ENCODE measurements at places on chromosomes 12 and 14.

DNA sequence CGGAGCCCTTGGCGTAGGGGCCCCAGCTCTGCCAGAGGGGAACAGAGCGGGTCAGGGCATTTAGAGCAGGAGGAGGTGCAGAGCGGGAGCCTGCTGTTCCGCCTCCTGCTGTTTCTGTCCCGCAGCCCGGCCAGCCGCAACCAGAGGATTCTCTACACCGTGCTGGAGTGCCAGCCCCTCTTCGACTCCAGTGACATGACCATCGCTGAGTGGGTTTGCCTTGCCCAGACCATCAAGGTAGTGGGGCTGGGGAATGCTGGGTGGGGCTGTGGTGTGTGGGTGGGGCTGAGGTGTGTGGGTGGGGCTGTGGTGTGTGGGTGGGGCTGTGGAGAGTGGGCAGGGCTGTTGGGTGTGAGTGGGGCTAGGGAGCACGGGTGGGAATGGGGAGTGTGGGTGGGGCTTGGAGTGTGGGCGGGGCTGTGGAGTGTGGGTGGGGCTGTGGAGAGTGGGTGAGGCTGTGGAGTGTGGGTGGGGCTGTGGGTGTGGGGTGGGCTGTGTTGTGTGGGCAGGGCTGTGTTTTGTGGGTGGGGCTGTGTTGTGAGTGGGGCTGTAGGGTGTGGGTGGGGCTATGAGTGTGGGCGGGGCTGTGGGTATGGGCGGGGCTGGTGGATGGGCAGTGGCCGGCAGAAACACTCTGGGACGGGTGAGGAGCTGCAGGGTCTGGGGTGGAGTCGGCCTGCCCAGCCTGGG lies 8.0 kb downstream of the ASPG start:
- no peak for DNase-seq

- DNase-seq, result peak; percentile 14
Measured at GRCh38 chr14:31942166-31942841, 134.8 kb upstream of the ARHGAP5 start.

DNA sequence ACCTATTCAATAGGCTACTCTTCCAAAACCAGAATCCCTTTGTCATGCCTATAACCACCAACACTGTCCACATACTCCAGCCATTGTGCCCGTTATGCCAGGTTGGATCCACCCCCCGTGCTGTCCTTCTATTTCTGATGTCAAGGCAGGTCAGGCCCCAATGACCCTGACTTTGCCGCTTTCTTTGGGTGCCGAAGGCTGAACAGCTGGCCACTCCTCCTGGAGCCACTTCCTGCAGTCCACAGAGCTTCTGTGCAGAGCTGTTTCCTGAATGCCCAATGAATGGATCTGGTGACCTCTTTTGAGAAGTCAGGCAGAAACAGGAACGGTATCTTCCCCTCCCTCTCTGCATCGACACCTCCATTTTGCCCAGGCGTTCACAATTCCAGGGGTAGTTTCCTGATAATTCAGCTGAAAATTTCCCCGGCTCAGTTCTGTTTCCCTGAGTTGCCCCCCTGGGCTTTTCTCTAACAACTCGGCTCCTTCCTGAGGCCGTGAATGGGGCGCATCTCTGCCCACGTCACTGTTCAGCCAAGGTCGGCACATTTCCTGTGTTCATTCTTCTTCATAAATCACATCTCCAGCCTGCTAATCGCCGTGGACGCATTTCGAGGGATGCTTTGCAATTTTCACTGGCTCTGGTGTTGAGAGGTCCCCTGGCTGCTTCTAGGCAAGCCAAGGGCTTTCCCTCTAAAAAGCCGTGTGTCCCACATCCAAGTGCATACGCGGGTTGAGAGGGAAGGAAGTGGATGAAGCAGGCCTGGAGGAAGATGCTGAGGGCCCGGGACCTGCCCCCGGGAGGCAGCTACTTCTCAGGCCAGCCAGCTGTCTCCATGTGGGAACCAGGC lies 86.5 kb downstream of the PAPOLA start:
- DNase-seq, result no peak

DNA sequence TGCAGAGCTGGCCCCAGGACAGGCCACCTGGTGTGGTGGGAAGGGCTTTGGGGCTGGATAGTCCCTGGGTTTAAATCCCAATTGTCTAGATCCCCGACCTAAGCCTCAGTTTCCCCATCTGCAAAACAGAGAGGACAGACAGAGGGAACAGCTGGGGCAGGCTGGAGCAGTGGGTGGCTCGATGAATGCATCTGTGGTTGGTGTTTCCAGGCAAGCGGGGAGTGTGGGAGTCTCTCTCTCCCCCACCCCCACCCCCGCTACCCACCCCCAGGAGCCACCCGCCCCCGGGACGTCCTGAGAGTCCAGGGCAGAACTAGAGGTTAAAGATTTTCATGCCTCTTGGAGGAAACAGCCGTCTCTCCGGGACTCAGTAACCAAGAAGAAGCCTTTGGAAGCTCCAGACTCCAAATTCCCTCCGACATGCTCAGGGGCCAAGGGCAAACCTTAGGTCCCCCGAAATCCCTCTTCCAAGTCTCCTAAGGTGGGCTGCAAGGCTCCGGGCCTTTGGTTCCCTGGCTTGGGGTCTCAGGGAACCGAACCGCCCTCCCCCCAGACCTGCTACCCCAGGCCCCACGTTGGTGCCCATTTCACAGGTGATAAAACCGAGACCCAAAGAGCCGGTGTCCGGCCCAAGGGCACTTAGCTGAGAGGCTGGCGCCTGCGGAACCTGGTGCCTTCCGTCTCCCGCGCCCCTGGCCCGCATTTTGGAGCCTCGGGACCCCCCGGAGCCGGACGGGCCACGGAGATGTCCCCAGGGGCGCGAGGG lies 474 bp downstream of the TRPV4 start:
- DNase-seq, result no peak

DNA sequence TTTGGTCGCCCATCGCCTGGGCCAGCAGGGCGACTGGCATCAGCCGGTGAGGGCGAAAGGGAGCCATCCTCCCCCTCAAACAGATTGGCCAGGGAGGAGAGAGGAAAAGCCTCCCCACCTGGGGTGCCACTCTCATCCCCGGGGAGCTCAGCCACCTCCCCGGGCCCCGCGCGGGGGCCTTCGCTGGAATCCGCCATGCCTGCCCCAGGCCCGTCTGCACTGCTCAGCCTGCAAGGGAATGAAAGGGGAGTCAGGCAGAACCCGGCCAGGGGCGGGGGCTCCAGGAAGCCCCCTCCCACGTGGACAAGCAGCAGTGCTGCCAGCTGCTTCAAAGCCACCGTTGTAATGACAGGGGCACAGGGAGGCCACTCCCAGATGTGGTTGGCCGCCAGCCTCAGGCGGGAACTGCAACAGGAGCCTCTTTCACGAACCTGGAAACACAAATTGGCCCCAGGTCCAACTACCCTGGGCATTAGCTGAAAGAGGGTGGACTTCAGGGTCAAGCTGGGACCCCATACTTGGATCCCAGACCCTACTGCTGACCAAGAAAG lies 18.5 kb downstream of the TRPV4 start:
- DNase-seq, result no peak

DNA sequence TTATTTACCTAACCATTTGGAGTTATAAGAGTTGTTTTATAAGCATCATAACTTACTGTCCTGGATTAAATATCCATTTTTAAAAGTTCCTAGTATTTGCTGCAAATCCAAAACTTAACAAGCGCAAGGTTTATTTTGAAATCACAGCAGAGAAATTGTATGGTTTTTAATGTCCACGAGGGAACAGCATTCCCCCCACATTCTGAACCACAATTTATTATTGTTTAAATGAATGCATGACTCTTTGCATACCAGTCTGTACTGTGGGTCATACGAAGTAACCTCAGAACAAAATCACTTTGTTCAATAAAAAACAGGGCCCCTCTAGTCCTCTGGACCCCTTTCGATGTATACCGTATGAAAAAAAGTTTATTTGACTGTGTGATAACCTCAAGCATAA lies 75.9 kb downstream of the DACT1 start:
- no peak for DNase-seq

- DNase-seq, result no peak
Measured at GRCh38 chr14:51431033-51431709, 191.1 kb downstream of the TMX1 start.

DNA sequence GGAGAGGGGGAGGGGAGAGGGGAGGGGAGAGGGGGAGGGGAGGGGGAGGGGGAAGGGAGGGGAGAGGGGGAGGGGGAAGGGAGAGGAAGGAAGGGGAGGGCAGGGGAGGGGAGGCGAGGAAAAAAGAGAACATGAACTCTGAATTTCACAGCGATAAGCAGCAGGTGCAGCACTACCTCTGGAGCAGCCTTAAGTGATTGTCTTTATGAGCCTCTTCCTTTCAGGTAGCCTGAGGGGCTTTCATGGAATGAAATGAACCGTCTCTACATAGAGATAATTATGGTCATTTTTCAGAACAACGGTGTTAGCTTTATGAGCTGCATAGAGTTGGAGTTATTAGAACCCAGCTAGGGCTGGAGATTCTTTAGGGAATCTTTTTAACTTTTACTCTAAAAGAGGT lies 18.1 kb upstream of the PTCSC3 start:
- DNase-seq, result no peak

DNA sequence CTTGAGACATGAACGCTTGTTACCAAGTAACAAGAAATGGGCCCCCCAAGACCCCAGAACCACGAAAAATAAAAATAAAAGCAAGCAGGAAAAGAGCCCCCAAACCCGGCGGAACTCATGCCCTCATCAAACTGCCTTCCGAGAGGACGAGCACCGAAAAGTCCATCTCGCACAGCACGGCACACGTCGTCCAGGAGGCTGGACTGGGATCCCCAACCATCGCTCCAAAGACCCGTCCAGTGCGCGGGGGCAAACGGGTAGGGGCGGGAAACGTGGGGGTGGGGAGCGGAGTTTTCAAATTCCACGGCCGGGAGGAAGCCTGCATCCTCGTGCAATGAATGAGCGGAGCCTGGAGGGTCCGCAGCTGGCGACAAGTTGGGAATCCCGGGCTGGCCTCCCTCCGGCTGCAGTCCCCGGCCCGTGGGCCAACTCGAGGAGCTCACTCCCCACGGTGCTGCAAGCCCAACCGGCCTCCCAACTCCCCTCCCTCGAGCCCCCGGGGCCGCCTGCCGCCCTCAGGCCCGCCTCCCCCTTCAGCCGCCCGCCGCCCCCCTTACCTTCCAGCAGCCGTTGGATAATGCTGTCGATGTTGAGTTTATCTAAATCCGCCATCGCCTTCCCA lies 484 bp downstream of the PPP1CC start:
- no peak for DNase-seq

GRCh38 chr12:30953257-30953656 lies 26.7 kb downstream of the TSPAN11 start:
- no peak for DNase-seq

- DNase-seq, result no peak
Measured at GRCh38 chr12:38155526-38156496, 160.8 kb upstream of the ALG10B start.

DNA sequence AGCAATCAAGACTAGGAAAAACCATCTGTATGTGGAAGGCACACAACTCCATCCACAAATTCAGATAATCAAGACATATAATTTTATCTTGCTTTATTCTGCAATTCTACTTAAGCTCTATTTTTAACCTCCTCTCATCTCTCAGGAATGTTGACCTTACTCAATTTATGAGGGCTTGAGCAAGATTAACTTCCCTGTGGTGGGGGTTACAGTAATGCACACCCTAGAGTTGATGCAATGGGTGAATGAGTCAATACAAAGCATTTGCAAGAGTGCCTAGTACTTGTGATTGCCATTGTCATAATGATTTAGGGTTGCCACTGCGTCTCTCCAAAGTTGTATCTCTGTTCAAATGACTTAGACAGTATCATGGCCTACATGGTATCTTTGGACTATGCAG lies 1598.4 kb upstream of the TMEM132C start:
- DNase-seq, result peak; percentile 88

DNA sequence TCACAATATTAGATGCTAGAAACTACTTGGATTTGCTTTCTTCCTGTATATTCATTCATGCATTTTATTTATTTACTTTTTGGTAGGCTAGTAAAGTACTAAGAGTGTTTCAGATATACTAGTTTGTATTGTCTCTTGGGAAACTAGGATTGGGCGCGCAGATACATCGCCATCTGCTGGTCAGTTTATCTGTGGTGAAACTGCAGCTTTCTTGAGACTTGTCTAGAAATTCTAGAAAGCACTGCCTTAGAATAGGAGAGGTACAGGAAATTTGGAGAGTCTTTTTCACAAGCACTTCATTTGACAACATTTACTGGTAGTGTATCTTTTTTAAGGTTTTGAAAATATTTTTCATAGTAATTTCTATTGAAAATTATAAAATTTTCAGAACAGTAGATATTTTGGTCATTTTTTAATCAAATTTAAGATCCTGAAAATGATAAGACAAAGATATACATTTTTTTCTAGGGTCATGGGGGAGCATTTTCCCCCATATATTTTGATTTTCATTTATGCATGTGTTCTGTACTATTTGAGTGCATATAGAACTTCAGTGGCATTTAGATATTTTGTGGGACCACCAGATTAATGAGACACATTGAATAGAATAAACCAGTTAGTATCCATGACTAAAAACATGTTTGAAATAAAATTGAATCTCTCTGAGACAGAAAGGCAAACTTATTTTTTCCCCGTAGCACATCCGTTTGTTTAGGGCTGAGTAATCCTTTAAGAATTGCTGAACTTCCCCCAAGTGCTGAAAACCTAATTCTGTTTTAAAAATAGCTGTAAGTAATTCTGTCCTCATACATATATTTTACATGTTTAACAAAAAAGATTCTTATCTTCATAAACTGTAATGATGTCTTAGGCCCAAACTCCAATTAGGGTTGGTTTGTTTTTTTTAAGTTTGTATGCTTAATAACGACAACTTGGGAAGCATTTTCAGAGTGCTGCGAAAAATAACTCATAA lies 44.5 kb downstream of the SLC38A6 start:
- peak; percentile 60 for DNase-seq

DNA sequence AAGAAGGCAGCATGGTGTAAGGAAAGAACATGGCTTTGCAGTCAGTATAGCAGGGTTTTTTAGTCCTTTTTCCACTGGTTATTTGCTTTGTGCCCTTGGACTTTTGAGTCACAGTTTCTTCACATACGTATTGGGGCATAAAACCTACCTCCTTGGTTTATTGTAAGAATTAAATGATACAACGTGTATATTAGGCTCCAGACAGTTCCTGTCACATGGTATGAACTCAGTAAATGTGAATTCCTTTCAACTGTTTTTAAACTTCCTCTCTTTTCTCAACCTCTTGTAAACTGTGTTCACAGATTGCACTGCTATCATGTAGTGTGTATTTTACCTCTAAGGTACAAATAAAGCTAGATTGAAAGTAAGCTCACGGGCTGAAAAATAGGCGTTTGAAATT lies 29.5 kb downstream of the MSRB3 start:
- DNase-seq, result no peak

DNA sequence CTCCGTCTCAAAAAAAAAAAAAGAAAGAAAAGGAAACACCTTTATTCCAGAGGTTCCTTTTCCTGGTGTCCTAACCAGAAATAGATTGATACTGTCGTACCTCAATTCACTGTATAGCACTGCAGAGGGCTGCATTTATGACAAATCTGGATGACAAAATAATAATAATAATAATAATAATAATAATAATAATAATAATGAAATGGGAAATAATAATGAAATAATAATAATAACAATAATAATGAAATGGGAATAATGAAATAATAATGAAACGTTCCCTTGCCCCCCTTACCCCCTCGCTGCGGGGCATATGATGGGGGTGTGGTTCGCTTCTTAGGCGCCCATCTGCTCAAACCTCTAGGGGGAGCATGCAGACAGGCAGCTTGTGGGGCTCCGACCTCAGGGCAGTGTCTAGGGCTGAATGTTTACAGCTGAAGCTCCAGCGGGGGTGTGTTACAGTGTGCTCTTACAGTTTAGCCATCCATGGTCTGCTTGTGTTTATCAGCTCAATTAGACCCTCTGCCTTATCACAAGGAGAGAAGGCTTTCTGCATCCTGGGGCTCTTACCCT lies 1088.3 kb upstream of the SEL1L start:
- DNase-seq, result no peak

- DNase-seq, result no peak
Measured at GRCh38 chr12:132163041-132163910, 19.0 kb downstream of the NOC4L start.

GRCh38 chr14:95619785-95620417 lies 66.3 kb upstream of the TCL1B start:
- no peak for DNase-seq

All from AG08395 (cell line).